ENCODE measurements at places on chromosomes 12 and 14.

DNA sequence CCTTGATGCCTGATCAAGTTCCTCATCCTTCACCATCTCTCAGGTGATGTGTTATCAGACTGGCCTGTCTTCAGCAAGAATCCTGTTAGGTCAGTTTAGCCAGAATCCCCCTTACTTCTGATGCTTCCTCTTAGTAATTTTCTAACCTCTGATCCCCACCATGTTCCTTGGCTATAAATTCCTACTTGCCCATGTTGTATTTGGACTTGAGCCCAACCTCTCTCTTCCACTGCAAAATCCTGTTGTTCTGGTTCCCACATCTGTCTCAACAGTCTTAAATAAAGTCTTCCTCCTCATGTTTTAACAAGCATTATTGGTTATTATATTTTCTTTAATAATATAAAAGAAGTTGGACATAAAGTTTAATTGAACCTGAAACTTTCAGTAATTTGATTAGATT lies 987.8 kb upstream of the USP15 start:
- DNase-seq = no peak

DNA sequence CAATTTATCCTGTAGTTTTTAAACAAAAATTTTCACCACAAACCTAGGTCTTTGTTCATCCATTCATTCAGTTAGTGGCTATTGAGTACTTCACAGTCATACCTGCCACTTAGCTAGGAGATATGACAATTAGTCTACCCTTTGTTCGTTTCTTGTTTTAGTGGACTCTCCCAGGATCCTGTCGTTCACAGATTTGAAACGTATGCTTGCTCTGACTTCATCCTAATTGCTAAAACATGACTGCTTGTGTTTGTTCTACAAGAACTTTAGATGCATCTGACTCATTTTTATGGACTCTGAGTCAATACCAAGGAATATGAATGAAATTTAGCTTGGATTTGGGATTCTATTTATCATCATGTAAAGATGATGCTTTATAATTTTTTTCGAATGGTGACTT lies 69.5 kb downstream of the TBC1D30 start:
- no peak for DNase-seq

DNA sequence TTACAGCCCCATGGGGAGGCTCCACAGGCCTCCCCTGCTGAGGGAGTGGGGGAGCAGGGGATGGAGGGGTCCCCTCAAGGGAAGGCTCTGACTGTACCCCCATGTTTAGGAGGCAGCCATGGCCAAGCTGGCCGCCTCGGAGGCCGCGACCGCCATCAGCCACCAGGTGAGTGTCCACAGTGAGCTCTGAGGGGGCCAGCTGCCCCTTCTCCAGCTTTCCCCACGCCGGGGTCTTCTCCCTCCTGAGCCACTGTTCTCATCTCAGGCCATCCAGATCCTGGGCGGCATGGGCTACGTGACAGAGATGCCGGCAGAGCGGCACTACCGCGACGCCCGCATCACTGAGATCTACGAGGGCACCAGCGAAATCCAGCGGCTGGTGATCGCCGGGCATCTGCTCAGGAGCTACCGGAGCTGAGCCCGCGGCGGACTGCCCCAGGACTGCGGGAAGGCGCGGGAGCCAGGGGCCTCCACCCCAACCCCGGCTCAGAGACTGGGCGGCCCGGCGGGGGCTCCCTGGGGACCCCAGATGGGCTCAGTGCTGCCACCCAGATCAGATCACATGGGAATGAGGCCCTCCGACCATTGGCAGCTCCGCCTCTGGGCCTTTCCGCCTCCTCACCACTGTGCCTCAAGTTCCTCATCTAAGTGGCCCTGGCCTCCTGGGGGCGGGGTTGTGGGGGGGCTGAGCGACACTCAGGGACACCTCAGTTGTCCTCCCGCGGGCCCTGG lies 13.6 kb downstream of the ACADS start:
- no peak for DNase-seq

GRCh38 chr12:75623631-75624154 lies 112.3 kb upstream of the KRR1 start:
- DNase-seq = no peak

GRCh38 chr12:64825143-64826021 lies 935 bp downstream of the TBC1D30 start:
- DNase-seq = peak; percentile 10

DNA sequence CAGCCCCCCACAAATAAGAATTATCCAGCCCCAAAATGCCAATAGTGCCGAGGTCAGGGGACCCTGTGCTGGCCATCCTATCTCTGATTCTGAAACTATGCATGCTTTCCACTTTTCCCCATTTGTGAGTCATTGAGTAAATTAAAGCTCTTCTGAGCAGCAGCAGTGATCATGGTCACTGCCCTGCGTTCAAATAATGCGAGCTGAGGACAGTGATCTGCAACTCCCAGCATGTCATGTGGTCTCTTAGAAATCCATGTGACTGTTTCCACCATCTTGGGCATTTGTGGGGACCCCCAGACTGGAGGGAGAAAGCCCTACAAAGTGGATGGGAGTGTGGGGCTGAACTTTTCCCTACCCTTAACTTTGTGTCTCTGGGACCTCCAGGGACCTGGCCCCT lies 53.8 kb downstream of the C14orf132 start:
- no peak for DNase-seq
